ELR (cell line): ENCODE measurements at places on chromosomes 2 and 18.
A peak's percentile ranks its signal among the peaks of the same experiment; 100 is the strongest.

DNA sequence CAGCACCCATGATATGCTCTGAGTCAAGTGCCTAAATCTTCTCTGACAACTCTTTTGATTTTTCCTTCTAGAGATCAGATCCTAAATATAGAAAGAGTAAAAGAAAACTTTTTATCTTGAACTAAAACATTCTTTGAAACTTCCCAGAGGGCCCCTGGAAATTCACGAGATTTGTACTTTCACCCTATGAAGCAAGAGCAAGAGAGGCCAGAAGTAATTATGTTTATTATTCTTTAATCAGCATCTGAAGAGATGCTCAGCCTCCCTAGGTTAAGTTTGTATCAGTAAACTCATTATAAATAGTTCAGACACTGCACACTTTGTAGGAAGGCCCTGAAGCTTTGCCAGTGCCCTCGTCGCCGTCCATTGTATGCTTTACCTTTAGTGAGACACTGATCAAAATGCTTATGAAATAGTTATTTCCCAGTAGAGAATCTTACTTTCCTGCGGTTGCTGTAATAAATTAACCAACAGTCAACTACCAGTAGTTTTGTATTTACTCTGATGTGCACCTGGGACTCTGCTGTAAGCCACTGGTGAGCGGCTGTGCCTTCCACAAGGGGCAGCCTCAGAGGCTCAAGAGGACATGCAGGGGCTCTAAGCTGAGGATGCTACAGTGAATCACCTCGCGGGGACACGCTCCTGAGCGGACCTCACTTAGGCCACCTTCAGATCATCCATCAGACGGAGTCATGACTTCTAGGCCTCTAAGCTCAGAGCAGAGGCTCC, 71.9 kb downstream of the BIN1 start:
- DNase-seq: no peak

DNA sequence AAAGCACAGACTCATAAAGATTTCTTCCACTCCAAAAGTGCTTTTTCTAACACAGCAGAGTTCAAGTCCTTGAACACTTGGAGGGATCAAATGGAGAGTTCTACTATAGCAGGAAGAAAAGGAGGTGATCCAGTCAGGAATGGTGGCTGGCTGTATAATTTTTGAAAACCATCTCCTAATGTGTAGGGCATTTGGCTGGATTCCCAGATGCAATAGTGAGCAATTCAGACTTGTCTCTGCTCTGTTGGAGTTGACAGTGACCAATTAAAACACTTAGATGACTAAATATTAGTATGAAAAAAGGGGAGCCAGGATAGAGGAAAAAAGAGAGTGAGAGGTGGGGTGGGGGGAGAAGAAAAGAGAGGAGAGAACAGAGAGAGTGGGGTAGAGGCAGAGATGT, 5.3 kb upstream of the G6PC2 start:
- DNase-seq: peak; percentile 32

DNA sequence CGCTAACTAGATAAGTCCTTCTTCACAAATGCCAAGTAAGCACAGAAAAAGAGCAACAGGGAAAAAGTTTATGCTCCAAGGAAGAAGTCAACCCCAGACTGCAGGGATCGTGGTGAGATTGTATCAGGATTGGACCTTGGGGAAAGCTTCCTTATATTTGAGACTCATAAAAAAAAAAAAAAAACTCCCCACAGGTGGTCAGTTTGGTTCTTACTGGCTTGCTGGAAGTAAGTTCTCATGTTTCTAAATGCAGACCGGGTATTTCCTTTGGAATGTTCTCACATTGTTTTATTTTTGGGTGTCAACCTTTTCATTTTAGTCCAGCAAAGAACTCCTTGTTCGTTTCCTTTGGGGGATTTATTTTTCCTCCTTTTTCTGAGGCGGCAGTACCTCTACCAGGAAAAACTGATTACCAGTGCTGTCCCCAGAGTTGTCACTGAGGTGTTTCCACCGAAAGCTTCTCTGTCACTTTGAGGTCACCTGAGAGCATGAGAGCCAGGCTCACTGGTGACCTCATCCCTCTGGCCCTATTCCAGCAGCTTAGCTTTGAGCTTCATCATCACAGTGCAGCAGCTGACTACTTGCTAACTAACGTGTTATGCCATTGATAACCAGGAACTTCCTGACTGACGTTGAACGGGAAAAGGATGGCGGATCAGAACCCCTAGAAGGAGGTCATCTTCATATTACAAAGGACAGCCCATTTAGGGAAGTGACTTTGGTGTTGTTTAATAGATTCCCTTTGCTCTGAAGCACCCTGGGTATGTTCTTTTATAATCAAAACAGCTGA, 16.8 kb upstream of the ATP8B1 start:
- peak; percentile 96 for DNase-seq

DNA sequence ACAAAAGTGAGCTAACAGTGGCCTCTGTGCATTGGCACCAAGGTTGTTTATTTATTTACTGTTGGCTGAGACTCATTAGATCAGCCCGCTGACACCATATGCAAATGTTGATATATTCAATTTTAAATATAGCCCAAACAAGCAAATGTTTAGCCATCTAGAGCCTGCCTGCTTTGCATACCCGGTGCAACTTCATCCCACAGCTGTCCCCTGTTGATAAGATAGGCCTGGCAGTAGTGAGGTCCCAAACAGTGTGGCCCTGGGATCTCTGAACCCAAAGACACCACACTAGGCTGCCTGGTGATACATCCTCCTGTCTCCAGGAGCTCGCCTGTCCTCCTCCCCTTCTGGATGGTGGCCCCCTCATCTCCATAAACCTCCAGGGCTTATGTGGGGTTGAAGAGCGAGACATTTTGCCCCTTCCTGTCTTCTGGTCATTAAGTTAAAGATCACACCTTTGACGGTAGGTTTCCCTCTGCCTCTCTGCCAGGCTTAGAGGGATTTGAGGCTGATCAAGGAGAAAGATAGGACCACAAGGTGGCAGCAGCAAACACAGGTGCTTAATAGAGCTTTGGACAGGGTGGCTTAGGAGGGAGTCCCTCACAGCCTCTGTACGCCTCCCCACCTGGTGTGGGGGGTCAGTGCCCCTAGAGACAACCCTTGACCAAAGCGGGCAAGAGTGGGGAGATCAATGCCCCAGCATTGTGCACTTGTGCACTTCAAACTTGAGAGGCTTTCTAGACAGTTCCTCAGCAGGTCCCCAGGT, 23.7 kb upstream of the MYO5B start:
- peak; percentile 46 for DNase-seq
